Tibial nerve (tissue), 4 donors: ENCODE measurements at places on chromosomes 6 and 20.

GRCh38 chr20:23627501-23627900 is 10.3 kb downstream of the CST3 start:
- no peak overlapping the region for H3K4me3 ChIP-seq
- peaks cover under 1% of the 10 kb centered on the region for H3K4me1 ChIP-seq
- no peak overlapping the region for H3K27ac ChIP-seq

- H3K4me1 ChIP-seq = no peaks in the 10 kb centered on the region
- H3K27me3 ChIP-seq = no peaks in the 10 kb centered on the region
- H3K27ac ChIP-seq = peak overlapping the region; percentile 98
- DNase-seq = peak; percentile 12
- no peaks in the 10 kb centered on the region for H3K36me3 ChIP-seq
Measured at GRCh38 chr6:159762681-159763293, 942 bp downstream of the ACAT2 start.

- H3K4me3 ChIP-seq = no peak overlapping the region
- H3K27me3 ChIP-seq = peaks cover 27% of the 10 kb centered on the region
- H3K27ac ChIP-seq = no peak overlapping the region
- no peaks in the 10 kb centered on the region for H3K4me1 ChIP-seq
- no peaks in the 10 kb centered on the region for H3K36me3 ChIP-seq
Measured at GRCh38 chr20:58810116-58810878, 40.4 kb downstream of the GNAS-AS1 start.

- no peak overlapping the region for H3K27ac ChIP-seq
- H3K4me3 ChIP-seq = no peak overlapping the region
- no peaks in the 10 kb centered on the region for H3K27me3 ChIP-seq
Measured at GRCh38 chr6:161422710-161423680, 149.1 kb upstream of the AGPAT4 start.

- H3K4me3 ChIP-seq = no peak overlapping the region
- no peaks in the 10 kb centered on the region for H3K36me3 ChIP-seq
- H3K4me1 ChIP-seq = no peaks in the 10 kb centered on the region
Measured at GRCh38 chr20:59350330-59351156, 50.1 kb downstream of the EDN3 start.

- peaks cover 34% of the 10 kb centered on the region for H3K4me1 ChIP-seq
- H3K27ac ChIP-seq = no peak overlapping the region
- peaks cover 4% of the 10 kb centered on the region for H3K27me3 ChIP-seq
- H3K4me3 ChIP-seq = no peak overlapping the region
Measured at GRCh38 chr6:3458706-3459421, 2.0 kb upstream of the SLC22A23 start.

GRCh38 chr6:105824732-105825131 is 261.4 kb upstream of the PRDM1 start:
- H3K27me3 ChIP-seq = no peaks in the 10 kb centered on the region
- H3K4me3 ChIP-seq = no peak overlapping the region
- no peak for DNase-seq
- H3K4me1 ChIP-seq = no peaks in the 10 kb centered on the region
- H3K27ac ChIP-seq = no peak overlapping the region

GRCh38 chr6:129099696-129100095 is 216.8 kb downstream of the LAMA2 start:
- peaks cover 40% of the 10 kb centered on the region for H3K4me1 ChIP-seq
- H3K27ac ChIP-seq = no peak overlapping the region
- no peak overlapping the region for H3K4me3 ChIP-seq
- H3K36me3 ChIP-seq = no peaks in the 10 kb centered on the region
- DNase-seq = no peak
- H3K27me3 ChIP-seq = no peaks in the 10 kb centered on the region

DNA sequence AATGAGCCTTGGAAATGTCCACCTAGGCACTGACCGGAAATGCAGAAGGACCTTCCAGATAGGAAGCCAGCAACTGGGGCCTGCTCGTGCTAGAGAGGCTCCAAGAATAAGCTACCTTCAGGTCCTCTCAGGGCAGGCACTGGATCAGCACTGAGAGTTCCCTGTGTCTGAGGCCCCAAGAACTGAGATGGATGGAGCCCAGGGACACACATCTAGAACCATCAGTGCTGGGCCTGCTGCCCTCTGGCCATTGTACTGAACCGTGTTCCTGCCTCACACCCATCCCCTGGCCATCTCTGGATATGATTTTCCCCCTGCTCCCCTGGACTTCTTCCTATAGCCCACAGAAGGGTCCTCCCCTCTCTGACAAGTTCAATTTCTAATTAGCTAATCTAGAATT is 10.3 kb downstream of the BPIFA1 start:
- H3K4me1 ChIP-seq = no peaks in the 10 kb centered on the region
- no peak overlapping the region for H3K27ac ChIP-seq
- DNase-seq = no peak
- no peak overlapping the region for H3K4me3 ChIP-seq

GRCh38 chr20:34368547-34368946 is 5.5 kb downstream of the ITCH start:
- H3K36me3 ChIP-seq = peaks cover 40% of the 10 kb centered on the region
- no peak overlapping the region for H3K27ac ChIP-seq
- no peak overlapping the region for H3K4me3 ChIP-seq
- DNase-seq = no peak
- H3K4me1 ChIP-seq = peaks cover 21% of the 10 kb centered on the region

DNA sequence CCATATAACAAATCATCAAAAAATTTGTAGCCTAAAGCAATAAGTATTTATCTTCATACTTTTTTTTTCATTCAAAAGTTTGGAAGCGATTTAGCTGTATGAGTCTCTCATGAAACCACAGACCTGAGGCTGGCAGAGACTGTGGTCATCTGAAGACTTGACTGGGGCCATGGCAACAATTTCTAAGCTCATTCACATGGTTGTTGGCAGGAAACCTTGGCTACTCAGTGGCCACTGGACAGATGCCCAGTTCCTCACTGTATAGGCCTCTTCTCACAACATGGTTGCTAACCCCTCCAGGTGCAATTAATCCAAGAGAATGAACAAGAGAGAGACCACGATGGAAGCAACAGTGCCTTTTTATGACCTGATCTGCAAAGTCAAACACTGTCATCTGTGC is 235.9 kb downstream of the BTBD3 start:
- H3K27me3 ChIP-seq = no peaks in the 10 kb centered on the region
- H3K4me3 ChIP-seq = no peak overlapping the region
- DNase-seq = no peak
- no peaks in the 10 kb centered on the region for H3K4me1 ChIP-seq
- no peaks in the 10 kb centered on the region for H3K36me3 ChIP-seq
